ENCODE measurements at places on chromosomes 4 and X.

DNA sequence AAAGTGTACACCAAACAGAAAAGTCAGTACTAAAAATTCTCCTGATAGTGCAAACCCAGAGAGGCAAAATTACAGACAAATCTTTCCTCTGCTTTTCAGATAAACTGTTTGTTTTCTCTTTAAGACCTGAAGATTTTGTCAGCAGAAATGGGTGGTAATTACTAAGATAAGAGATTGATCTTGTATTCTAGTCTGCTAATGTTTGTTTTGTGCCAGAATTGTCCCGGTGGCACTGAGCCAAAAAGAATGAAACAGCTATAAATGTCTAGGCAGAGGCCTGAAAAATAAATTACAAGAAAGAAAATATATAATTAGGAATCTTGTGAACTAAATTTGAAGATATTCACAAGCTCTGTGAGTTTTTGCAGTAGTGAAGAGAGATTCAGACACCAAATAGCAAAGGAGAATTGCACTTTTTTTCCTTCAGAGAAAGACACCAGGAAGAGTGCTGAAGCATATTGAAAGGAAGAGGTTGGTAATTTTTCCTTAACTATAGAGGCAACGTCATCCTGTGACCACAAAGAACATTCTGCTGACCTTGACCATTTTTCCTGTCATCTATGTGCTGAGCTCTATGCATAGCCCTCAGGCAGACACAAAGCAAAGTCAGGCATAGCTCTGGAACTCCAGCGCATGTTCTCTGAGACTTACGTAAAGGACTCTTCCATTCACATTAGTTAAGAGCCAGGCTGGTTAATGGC lies 314.5 kb upstream of the RASGEF1B start:
- DNase-seq, result no peak

DNA sequence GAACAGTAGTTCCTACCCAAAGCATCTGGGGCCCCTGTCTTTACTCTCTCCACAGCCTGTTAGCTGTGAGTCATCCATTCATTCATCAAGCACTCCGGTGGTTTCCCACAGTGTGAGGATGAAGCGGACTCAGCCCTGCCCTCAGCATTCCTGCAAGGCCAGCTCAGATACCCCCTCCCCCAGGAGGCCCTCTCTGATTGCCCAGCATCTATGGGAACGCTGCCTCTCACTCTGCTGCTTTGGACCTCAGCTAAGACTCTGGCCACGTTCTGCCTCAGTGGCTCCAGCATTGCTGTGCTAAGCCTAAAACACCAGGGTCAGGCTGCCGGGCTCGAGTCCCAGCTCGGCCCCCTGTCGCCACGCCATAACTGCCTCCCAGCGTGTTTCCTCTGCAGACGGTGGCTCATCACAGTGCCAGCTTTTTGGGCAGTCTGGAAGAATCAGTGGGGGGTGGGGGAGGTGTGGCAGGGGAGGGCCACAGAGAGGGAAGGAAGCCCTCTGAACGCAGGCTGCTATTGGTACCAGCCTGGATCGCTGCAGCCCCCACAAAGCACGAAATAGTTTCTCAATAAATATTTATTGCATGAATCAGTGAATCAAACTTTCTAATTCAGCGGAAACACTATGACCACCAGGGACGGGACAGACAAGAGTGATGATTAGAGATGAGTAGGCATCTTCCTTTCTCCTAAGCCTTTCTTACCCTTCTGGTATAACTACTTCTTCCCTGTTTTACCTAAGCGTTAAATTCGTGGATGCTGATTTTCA lies 74.4 kb downstream of the SORCS2 start:
- no peak for DNase-seq

DNA sequence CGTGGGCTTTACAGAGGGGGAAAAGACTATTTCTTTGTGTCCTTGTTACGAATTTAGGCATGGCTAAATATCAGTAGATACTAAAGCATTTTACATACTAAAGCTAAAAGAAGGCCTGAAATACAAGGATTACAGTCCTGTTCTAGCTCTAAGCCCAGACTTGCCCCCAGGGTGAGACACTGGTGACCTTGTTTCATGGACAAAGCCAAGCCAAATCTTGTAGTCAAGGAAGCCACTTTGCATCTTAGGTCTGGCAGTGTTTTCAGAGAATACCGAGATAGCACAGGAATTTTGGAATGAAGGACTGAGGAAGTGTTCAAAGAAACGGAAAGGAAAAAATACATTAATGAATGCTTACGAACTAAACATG lies 733 bp upstream of the G3BP2 start:
- no peak for DNase-seq

DNA sequence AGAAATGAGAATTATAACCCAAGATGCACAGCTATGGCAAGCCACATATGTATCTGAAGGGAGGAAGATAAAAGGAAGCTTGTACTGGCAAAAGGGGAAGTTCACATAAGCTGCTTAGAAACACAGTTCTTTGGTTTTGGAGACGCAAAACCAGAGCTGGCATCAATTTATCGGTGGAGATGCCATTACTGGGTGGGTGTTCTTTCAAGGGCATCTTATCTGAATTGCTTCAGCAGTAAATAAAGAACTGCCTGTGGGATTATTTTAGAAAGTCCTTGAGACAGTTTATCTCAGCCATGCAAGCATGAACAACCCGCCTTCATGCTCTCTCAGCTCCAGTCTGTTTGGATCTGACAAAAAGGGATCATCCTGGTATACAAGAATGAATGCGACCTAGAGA lies 60.8 kb downstream of the DDX60 start:
- DNase-seq, result no peak

DNA sequence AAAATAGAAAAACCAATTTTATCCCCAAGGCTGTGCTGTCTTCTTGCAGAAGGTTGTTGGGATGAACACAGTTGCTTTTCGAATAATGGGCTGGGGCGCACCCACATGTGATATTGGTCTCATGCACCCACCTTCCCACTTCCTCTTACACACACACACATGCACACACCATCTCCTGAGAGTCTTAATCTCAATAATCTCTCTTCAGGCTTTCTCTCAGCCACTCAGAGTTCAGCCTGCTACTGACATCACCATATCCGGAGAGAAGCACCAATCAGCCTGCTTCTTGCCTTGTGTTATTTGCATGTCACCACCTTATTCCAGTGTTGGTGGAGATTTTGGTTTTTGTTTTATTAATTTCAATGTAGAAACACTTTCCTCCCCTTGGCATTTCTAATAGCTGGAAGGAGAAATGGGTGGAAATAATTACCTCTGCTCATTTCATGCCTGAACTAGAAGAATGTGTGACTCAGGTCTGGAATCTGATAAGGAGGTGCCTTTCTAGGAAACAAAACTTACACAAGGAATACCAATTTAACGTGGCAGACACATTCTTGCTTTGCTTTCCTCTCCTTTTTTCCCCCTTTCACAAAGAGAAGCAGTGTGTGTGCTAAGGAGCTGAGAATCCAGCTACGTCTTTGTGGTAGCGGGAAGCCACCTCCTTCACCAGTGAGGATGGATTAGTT lies 400.2 kb downstream of the MID1IP1 start:
- no peak for DNase-seq

DNA sequence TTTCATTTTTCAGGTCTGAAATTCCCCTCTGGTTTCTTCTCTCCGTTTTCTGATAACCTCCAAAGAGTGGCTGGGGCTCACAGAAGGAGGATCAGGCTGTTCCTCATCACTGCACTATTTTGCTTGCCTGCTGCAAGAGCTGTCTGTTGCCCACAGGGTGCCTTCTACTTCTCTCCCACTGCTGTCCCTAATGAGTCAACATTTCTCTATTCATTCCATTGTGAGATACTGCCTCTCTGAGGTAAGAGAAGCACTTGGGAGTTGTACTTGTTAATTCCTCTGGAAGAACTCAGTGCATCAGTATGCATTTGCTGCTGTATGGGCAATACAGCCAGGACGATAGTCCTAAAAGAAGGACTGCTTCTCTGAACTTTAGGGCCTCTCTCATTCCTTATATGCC lies 34.8 kb downstream of the CT47B1 start:
- no peak for DNase-seq

Measured in stimulated activated CD4-positive, alpha-beta T cell treated with anti-CD3 and anti-CD28 coated beads, Interleukin-15, amount 100 ng/mL, for 1 hour (primary cell).